ENCODE measurements at places on chromosomes 13 and 19. TPM values are rescaled to one million over a fixed set of nuclear protein-coding genes. Genes with fewer than 3 reads are reported as not detected.

The GJB6 gene
- total RNA-seq = 27.5 TPM

The CGB8 gene
- total RNA-seq = not detected

The HIPK4 gene
- 0.33 TPM for total RNA-seq

The TOMM40 gene
- total RNA-seq = 79.6 TPM

The RGCC gene
- total RNA-seq = 8.0 TPM

The BCL3 gene
- total RNA-seq = 3.7 TPM

The IGFL1 gene
- 0.67 TPM for total RNA-seq

The B3GNT3 gene
- 8.8 TPM for total RNA-seq

The CEACAM5 gene
- total RNA-seq = not detected

The FBN3 gene
- total RNA-seq = under 0.01 TPM

The CASP14 gene
- 3.7 TPM for total RNA-seq

The GATAD2A gene
- 109 TPM for total RNA-seq

The SIGLEC10 gene
- not detected for total RNA-seq

The ZNF420 gene
- 9.0 TPM for total RNA-seq

The CGB5 gene
- total RNA-seq = not detected

The FGF21 gene
- total RNA-seq = 0.88 TPM

The PTPRH gene
- total RNA-seq = 0.38 TPM

The DMPK gene
- total RNA-seq = 43.2 TPM

The STARD13 gene
- total RNA-seq = 13.3 TPM

The IZUMO1 gene
- 9.8 TPM for total RNA-seq

The SHFL gene
- total RNA-seq = 22.4 TPM

The FFAR2 gene
- not detected for total RNA-seq

The PEG3 gene
- 3.2 TPM for total RNA-seq

The CCDC61 gene
- 15.8 TPM for total RNA-seq

The NKG7 gene
- not detected for total RNA-seq

The UBL3 gene
- total RNA-seq = 11.4 TPM

The ZNF497 gene
- 0.83 TPM for total RNA-seq

The KIRREL2 gene
- not detected for total RNA-seq

Data from mammary epithelial cell (primary cell).